ENCODE measurements at places on chromosomes 7 and 10.

- no peak for DNase-seq
Observed at GRCh38 chr10:33098951-33099663, 141.1 kb upstream of the ITGB1 start.

DNA sequence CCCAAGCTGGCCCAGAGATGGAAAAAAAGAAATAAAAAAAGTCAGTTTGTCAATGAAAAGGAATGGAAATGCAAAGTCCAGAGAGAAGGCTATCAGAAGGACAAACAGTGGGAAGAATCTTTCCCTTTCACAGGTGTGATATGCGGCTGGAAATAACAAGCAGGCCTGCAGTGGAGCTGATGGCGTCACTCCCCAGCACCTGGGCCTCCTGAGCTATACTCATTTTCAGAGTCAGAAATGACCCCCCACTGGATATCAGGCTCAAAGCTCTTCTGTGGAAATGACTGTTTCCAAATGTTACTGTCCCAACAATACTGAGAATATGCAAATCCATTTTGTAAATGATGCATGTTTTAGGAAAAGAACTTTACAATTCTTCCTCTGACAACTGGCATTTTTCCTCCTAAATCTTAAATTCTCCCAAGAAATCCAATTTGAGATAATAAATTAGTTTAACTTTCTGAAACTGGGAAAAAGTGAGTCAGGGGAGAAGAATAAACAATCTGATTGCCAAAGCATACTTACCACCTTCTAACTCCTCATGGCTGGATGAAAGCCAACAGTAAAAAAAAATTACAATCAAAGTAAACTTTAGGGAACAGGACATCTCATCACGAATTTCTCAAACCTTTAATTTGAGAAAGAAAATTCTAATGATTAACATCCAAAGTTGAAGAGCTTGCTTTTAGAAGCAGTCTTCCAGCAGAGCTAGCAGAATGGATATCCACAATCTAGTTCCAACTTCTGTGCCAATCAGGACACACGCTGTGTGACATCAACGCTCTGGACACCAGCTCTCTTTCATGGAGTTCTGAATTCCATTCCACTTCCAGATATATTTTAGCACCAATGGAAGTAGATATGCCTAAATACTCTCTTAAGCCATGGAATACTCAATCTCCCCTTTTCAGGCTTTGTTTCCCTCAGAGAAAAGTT is 5.3 kb upstream of the CUZD1 start:
- no peak for DNase-seq

DNA sequence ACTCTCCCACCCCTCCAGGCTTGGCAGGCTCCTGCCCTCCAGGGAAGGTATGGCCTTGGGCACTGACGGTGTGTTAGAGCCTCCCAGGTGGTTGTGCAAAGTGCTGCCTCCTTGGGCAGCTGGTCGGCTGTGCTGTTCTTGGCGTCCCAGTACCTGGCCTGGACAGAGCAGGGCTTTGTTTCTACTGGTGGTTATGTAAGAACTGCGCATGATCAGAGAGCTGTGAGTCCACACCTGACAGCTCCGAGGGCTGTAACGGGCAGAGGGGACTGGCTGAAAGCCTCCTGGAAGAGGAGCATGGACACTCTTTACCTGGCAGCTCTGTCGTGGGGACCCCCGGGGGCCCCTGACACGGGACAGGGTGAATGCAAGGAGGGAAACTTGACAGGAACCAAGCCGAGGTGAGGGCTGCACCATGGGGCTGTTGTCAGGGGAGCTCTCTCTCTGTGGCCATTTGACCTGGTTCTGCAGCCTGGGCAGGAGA is 3.1 kb upstream of the SFRP5 start:
- DNase-seq = no peak

GRCh38 chr7:39921506-39922175 is 28.4 kb upstream of the CDK13 start:
- no peak for DNase-seq

DNA sequence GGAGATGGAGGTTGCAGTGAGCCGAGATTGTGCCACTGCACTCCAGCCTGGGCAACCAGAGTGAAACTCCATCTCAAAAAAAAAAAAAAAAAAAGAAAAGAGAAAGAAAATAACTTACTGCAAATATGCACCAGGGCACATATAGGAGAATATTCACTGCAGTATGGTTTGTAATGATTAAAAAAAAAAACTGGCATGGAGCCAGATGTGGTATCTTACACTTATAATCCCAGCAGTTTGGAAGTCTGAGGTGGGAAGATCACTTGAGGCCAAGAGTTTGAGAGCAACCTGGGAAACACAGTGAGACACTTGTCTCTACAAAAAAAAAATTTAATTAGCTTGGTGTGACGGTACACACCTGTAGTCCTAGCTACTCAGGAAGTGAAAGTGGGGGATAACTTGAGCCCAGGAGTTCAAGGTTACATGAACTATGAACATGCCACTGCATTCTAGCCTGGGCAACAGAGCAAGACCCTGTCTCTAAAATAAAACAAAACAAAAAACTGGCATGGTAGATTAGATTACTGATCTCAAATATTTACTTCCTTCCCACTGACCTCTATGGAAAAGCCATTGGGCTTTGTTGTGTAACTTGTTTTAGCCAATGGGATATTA is 85.6 kb downstream of the MICU1 start:
- no peak for DNase-seq

- no peak for DNase-seq
Observed at GRCh38 chr10:64038107-64038506, 516.9 kb downstream of the REEP3 start.

DNA sequence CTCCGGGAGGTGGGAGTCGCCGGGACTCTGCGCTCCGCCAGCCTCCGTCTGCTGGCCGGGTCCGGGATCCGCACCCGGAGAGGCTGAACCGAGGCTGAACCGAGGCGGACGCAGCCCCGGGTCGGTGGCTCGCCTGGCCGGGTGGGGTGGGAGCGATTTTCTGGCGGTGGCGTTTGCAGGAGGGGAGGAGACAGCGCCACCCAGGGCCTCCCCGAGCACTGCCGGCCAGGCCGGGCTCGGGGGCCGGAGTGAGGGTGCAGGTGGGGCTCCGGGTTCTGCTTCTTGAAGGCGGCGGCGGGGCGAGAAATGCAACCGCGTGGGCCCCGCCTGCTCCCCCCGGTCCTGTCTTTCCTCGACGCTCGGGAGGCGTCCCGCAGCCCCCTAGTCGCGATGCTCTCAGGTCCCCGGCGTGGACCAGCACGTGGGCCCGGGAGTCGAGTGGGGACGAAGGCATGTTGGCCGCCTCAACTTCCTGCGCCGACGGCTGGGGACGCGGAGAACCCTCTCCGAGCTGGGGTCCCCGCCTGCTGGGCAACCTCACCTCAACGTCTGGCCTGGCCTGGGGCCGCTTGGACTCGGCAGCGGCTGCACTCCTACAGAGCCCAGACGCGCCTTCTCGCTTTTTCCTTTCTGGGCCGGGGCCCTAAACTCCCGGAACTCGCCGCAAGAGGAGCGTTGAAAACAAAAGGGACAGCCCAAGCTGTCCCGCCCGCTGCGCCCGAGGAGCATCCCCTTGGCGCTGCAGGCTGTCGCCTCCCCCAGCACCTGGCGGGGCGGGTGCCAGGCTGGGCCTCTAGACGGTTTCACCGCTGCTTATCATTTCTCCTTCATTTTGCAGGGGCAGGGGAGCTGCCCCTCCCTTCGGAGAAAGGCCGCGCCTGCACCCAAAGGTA is 25.2 kb upstream of the VAX1 start:
- DNase-seq = no peak

- no peak for DNase-seq
Observed at GRCh38 chr10:78511324-78512204, 477.9 kb downstream of the RPS24 start.

GRCh38 chr7:116041615-116042014 is 11.1 kb upstream of the TFEC start:
- DNase-seq = no peak

- no peak for DNase-seq
Observed at GRCh38 chr7:101804967-101805366, 12.5 kb upstream of the CUX1 start.

DNA sequence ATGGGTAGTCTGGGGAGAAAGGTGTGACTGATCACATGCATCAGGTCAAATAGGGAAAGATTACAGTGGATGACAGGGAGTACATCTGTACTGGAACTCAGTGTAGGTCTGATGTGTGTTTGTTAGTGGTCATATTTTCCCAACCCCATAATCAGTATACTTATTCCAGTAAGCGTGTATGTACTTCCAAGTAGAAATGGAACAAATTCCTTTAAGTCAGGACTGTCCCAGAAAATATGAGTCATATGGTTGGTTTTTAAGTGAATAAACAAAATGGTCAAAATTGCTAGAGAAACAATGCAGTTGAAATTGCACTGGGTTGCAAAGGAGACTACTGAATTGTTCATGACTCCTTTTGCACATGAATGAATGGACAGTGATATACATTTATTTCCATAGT is 118.8 kb upstream of the MYO3A start:
- DNase-seq = no peak

GRCh38 chr7:87474533-87475358 is 734 bp downstream of the ABCB4 start:
- no peak for DNase-seq

GRCh38 chr7:134941185-134941900 is 45.0 kb upstream of the AGBL3 start:
- no peak for DNase-seq

DNA sequence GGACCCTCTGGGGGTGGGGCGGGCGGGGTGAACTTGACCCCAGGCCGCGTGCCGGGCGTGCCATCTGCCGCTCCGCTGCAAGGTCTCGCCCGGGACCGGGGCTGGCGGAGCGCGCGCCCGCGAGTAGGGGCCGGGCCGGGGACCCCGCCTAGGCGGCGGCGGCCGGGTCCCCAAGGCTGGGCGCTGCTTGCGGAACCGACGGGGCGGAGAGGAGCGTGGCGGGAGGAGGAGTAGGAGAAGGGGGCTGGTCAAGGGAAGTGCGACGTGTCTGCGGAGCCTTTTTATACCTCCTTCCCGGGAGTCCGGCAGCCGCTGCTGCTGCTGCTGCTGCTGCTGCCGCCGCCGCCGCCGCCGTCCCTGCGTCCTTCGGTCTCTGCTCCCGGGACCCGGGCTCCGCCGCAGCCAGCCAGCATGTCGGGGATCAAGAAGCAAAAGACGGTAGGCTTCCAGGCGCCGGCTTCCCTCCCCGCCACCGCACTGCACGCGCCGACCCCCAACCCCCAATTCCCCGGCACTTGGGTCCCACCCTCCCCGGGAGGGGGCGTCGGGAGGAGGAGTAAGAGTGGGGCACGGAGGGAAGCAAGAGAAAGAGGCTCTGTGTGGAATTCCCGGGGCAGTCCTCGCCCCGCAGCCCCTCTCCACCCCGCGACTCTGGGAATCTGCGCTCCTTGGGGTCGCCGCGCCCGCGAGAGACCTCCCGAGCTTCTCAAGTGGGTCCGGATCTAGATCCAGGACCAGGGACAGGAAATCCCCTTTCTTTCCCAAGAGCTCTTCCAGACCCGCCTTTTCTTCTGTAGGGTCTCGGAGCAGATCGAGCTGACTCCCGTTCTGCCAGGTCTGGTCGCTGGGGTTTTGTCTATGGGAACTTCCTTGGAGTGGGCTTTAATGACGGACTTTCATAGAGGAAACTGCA is at the start of gene PAPSS2:
PAPSS2 (plus strand) TSS at position 308 of the 913 bp plus-strand sequence; CDS start at position 412, 104 bp downstream.
- DNase-seq = peak; percentile 26

DNA sequence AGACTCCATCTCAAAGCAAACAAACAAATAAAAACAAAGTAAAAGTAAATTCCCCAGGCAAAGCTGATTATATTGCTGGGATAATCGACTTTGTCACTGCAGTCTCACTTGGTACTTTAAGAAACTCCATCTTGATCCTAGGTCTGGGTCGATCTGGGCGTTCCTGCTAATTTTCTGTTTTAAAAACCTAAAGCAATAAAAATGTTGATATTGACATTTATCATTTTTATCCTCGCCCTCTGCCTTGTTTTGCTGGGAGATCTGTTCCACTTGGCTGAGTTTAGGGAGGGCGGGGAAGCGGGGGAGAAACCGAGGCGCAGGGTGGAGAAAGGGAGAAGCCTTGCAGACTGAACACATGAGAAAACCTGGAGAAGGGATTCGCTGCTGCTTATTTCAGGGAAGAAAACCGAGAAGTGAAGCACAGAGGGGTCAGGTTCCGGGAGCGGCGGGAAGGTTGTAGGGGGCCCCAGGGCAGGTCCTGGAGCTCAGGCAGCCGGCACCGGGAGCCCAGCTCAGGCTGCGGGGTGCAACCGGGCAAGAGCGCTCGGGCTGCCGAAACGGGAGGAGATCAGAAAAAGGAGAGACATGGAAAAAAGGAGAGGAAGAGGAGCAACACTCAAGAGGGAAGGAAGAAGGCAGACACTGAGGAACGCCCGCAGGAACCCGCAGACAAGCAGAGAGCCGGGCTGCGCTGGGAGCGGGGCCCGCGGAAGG is 27.3 kb upstream of the KMT2C start:
- no peak for DNase-seq

DNA sequence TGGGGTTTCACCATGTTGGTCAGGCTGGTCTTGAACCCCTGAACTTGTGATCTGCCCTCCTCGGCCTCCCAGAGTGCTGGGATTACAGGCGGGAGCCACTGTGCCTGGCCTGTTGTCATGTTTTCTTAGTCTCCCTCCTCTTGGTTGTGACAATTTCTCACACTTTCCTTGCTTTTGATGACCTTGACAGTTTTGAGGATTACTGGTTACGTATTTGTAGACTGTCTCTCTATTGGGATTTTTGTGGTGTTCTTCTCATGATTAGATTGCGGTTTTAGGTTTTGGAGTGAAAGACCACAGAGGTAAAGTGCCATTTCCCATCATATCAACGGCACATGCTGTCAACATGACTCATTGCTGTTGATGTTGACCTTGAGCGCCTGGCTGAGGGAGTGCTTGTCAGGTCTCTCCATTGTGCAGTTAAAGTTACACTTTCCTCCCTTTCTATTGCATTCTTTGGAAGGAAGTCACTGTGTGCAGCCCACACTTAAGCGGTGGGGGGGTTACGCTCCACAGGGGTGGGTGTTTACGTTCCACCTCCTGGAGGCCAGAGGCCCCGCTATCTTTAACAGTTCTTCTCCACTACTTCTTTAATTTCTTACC is 10.8 kb downstream of the NEURL1 start:
- peak; percentile 35 for DNase-seq

- no peak for DNase-seq
Observed at GRCh38 chr7:104529567-104529966, 201.2 kb downstream of the LHFPL3 start.

DNA sequence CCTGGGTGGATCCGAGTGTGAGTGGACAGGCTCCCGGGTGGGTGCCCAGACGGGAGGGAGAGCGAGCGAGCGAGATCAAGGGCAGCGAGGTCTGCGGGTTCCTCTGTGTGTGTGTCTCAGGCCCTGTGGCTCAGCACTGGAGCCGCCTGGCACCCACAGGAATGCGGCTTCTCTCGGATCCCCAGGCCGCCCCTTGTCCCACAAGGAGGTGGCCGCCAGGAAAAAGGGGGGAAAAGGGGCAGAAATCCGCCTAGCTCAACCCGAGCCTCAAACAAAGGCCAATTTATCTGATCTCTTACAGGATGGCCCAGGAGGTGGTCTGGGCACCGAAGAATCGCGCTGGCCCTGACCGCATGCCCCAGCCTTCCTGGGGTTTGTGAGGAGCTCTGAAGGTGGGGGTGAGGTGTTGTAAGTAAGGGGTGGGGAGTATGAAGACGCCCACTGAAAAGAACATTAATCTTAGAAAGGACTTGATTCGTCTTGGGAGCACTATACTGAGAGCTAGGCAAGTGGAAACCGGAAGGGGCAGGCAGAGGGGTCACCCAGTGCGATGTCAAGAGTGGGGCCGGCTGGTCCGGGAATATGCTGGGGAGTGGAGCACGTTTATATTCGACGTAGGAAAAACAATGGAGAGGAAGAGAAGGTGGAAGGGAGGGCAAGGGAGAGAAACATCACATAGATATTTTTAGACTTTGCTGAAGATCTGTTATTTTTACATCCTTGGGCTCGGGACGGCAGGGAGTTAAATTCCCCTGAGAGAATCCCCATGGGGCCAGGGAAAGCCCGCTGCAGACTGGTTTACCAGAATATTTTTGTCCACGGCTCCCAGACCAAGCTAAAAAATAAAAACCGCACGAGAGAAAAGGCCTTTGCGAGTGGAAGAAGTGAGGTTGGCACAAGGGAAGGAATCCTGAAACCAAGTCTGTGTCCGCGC is 7.2 kb downstream of the DLX5 start:
- no peak for DNase-seq
